K562 (cell line): ENCODE measurements at places on chromosomes 3 and 15.

- DNase-seq, result no peak
Observed at GRCh38 chr3:137000039-137000438, 42.3 kb downstream of the IL20RB start.

DNA sequence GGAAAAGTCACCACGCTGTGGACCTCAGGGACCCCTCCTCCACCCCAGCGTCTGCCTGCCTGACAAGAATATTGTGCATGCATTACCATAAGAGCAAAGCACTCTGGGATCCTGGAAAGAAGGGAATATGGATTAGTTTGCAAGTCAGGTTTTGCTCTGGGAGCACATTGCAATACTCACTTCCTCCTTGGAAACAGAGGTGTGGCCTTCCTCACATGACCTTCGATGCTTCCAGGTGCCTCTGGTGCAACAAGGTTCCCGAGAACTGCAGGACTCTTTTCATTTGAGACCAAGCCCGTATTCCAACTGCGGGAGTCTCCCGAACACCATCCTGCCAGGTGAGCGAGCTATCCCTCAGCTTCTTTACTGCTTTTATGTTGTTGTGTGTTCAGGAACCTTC lies 76.3 kb upstream of the BLM start:
- no peak for DNase-seq

- DNase-seq, result no peak
Observed at GRCh38 chr3:51391566-51392354, 675 bp downstream of the RBM15B start.

- no peak for DNase-seq
Observed at GRCh38 chr3:16904423-16905417, 20.0 kb downstream of the PLCL2 start.

GRCh38 chr15:76495487-76495886 lies 158.9 kb downstream of the ISL2 start:
- no peak for DNase-seq

DNA sequence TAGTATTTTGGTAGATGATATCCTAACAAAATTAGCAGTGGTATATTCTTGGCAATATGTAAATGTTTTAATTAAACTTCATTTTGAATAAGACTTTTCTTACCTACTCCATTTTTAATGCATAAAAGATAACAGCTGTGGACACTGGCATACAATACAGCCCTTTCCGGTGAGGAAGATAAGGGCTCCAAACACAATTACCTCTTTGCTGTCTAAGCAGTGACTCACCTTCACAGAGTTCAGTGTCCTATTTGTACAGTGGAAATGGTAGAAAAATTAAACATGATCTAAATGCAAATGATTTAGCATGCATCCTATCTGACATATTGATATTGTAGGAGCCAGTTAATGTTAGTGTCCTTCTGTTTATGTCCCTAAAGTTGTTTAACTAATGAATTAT lies 969.4 kb downstream of the PLOD2 start:
- DNase-seq, result no peak

- DNase-seq, result no peak
Observed at GRCh38 chr3:140006331-140006730, 71.3 kb downstream of the CLSTN2 start.

DNA sequence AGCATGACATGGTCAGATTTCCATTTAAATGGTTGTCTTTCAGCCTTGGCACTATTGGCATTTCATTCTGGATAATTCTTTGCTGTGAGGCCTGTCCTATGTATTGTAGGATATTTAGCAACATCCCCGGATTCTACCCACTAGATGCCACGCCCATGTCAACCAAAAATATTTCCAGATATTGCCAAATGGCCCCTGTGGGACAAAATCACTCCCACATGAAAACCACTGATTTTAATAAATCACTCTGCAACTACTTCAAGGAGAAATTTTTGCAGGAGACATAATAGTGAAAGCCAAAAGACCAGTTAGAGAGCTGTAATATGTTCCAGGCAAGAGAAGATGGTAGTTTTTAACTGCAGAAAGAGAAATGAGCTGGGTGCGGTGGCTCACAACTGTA lies 55.9 kb upstream of the RARB start:
- DNase-seq, result no peak

DNA sequence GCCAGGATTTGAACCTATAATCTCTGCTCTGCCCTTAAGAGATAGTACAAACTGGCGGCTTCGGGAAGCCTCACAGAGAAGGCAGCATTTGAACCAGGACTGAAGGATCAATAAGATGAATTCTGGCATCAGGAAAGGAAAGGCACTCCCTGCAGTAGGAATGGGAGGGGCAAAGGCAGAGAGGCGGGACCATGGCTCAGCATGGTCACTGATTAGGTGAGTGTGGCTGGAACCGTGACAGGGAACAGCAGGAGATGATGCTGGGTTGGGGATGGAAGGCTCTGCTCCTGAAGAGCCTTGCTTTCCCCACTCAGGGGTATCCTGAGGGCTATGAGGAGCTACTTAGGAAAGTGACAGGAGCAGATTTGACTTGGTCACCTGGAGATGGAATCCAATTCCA lies 158.5 kb downstream of the FEZF2 start:
- no peak for DNase-seq

DNA sequence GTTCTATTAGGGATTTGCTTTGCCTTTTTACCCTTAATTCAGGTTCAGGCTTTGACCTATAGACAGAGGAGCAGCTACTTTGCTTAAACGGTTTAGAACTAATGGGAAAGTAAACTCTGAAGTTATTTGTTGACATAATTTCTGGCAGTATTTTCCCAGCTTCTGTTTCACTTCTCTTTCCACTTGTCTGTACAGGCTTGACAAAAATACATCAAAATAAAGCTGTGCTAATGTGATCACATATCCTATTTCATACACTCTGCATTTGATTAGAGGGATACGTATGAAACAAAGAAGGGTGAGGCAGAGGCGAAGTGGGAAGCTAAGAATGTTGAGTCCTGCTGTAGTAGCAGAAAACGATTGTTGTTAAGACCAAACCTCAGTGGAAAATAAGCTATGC lies 389.1 kb upstream of the RARB start:
- DNase-seq, result no peak

DNA sequence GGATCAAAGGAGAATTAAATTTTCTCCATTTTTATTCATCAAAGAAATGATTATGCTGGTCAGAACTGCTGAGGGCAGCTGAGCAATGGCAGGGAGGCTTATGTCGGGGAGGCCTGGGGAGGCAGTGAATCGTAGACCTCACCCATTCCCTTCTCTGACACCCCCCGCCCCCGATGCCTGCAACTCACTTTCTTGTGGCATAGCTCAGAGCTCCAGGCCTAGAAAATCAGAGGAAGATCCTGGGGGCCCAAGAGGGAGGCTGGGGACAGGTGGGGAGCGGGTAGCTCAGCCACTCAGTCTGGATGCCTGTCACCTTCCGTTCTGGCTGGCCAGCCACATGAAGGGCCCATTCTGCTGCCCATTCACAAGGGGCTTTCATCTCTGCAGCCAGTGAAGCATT lies 1.1 kb upstream of the DNAH1 start:
- no peak for DNase-seq

DNA sequence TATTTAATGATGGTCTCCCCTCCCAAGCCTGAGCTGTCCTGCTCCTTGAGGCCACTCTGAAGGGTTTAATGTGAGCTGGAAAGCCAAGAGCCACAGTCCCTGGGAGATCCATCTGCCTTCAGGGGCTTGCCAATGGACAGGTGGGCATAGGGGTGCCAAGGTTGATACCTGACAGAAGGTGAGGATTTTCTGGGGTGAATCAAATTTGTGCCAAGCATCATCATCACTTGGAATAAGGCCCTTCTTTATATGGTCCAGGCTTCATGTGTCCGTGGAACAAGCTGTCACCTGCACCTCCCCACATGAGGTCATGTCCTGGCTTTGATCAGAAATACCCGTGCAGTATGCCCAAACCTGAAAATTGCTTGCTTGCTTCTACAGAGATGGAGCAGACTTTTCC lies 71.9 kb upstream of the CTNNB1 start:
- DNase-seq, result no peak

- DNase-seq, result no peak
Observed at GRCh38 chr3:135078283-135078682, 283.2 kb downstream of the EPHB1 start.

- DNase-seq, result no peak
Observed at GRCh38 chr15:29749365-29750086, 72.7 kb downstream of the TJP1 start.

GRCh38 chr15:70053001-70053715 lies 44.6 kb downstream of the TLE3 start:
- peak; percentile 11 for DNase-seq

DNA sequence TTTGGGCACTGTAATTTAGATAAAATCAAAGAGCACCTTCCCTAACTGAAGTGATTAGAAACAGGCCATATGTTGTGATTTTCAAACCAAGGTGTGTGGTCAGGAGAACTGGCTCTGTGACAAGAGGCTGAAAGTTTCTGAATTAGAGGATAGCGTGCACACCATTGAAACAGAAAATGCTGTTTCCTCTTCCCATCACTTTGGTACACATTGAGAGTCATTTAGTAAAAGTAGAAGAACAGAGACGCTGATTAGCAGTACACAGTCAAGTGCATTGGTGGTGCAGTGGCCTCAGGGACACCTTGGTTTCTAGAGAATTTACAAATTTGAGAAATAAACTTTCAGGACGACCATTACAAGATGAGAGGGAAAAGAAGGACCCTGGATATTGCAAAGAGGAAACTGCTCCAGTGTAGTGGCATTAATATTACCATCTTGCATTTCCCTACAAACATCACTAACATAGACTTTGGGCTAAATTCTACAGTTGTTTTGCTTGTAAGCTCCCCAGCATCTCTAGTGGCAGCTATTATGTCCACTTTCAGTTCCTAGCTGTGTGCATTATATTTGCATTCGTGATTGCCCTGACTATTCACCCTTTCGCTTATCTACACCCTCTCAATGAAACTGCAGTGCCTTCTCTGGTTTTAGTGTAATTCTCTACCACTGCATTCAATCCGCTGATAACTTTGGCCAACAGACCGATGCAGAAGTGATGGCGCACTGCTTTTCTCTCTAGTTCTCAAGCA lies 728.1 kb upstream of the GRM7 start:
- DNase-seq, result no peak

DNA sequence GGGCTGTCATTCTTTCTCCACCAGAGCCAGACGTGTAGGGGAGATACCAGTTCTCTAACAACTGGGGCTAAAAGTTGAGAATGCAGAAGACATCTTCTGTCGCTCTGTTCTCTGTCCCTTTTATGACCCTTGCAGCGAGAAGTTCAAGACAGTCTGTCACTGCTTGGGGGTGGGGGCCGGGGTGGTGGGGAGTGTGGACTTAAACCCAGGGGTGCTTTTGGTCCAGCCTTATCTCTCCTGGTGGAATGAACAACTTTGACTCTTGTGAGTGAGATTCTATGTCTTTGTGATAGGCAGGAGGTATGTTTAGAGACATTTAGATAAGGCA lies 767 bp upstream of the APOD start:
- peak; percentile 58 for DNase-seq

- no peak for DNase-seq
Observed at GRCh38 chr3:133296981-133297380, 102.9 kb upstream of the BFSP2 start.

DNA sequence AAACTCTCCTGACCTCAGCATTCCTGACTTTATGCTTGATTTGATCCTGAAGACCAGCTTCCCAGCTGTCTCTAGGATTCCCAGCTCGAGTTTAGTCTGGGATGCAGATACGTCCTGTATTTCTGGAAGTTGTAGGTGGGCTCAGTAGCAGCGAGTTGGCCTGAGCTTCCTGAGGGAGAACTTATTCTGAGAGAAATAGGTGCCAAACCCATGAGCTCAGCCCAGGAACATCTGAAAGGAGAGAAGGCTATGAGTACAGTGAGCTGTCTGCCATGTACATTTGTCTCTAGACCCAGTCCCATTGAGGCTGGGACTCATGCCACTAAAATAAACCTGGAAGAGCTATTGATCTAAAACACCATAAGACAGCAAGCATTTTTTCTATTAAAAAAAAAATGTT lies 36.6 kb upstream of the SLC9A9 start:
- DNase-seq, result no peak
